ENCODE measurements at places on chromosomes 1 and 21.

GRCh38 chr1:241115784-241116183 lies 241.2 kb downstream of the RGS7 start:
- DNase-seq = no peak

- DNase-seq = no peak
Measured at GRCh38 chr1:85607126-85607920, 26.8 kb downstream of the CCN1 start.

DNA sequence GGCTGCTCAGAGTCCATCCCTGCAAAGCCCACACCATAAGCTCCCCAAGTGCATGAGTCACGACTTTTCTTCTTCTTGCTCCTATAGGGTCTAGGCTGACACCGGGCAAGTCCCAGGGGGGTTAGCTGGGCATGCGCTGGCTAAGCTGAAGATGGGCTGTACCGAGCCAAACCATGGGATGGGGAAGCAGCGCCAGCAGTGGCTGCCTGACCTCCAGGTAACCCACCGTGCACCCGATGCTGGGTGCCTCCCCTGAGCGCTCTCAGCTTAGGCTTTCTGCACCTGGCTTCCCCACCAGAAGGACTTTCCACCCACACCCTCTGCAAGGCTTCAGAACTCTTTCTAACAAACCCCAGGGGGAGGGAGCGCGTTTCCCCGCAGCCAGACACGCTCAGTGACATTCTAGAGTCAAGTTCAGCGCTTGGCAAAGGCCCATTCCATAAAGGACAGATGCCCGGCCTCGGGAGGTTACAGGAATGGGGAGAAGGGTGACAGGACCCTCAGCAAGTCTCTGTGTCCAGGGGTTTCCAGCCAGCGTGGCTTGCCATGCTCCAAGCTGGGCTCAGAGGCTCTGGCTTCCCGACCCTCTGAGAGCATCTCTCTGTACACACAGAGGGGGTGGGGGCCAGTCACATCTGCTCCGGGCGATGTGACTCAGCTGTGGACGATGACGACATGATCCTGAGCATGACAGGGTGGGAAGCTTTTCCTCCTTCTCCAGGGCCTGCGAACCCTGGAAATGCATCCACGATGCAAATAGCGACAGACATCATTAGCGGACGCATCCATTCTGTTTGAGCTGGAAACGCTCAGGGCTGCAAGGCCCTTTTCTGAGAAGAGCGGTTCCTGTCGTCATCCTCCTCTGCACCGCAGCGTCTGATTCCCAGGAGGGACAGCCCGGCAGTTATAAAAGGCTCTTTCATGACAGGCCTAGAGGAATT lies 107.8 kb downstream of the SIK1 start:
- no peak for DNase-seq

DNA sequence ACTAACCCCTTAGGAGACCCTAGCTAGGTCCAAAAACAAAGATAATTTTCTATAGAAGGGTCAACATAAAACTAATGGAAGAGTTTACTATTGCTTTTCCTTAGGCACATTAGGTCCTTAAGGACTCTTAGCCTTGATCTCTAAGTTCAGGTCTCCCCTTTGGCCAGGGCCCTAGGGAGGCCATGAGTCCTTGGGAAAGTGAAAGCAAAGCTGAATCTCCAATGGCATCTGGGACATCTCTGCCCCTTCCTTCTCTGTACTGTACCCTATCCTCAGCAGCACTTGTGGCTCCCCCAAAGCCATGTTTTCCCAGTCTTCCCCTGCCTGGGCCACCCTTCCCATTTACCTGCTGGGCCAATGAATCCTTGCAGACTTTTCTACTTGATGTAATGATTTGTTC lies 14.3 kb downstream of the IER5 start:
- DNase-seq = no peak

GRCh38 chr1:238254935-238255334 lies 364.2 kb upstream of the ZP4 start:
- no peak for DNase-seq

- no peak for DNase-seq
Measured at GRCh38 chr1:25640646-25641328, 24.2 kb downstream of the MAN1C1 start.

GRCh38 chr1:215043401-215043800 lies 39.1 kb upstream of the KCNK2 start:
- DNase-seq = no peak

Data from NCI-H774 (cell line).